Body of pancreas (tissue), 4 donors: ENCODE measurements at places on chromosomes 7 and 10. TPM values are rescaled to one million over a fixed set of nuclear protein-coding genes. Genes with fewer than 3 reads are reported as not detected.

- DNase-seq = no peak
These were observed 535.4 kb upstream of the GALNT17 start for GRCh38 chr7:70596598-70596913.

The KIAA1549 gene
- 5.3 TPM for total RNA-seq

DNA sequence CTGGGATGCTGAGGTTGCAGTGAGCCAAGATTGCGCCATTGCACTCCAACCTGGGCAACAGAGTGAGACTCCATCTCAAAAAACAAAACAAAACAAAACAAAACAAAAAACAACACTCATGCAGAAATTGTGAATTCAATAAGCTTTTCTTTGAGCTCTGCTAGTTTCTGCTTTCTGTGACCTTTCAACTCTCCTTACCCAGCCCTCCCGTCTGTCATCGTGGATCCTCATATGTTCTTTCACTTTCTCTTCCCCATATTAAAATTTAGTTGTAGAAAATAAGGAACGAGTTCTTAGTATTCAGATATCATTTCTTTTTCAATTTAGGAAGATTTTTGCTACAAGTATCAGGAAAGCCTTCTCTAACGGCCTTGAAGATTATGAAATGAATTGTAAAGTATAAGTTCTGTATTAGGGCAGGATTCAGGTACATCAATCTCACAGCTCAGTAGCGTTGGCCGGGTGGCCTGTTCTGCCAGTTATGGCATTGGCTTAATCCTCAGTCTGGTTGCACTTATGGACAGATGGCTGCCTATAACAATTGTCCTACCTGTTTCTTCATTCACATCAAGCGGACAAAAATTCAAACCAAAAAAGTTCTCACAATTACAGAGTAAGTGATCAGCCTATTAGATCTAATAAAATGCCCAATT, 1167.0 kb downstream of the SORCS3 start:
- no peak for DNase-seq

DNA sequence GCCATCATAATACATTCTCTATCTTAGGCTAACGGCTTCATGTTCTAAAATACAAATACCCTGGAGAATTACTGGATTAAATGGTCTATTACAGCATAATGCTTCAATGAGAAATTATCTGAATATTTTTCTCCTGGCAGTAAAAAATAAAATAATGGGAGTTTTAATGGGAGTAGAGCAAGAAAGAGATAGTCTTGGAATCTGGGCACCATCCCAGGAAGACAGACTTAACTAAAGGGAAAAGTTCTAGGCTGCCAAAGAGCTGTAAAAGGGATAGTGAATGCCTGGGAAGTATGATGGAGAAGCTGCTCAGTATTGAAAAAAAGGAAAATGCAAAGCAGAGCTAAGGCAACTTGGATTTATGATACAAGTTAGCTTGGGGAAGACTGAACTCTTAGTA, 12.1 kb upstream of the SYPL1 start:
- DNase-seq = no peak

- no peak for DNase-seq
These were observed 142.5 kb upstream of the LRRTM3 start for GRCh38 chr10:66783316-66783715.

The MRC1 gene
- 10.2 TPM for total RNA-seq

The C10orf143 gene
- 3.3 TPM for total RNA-seq

The FGF8 gene
- total RNA-seq = not detected

- peak; percentile 70 for DNase-seq
These were observed 5.4 kb upstream of the TNS3 start for GRCh38 chr7:47587351-47587750.

- DNase-seq = no peak
These were observed 60.3 kb upstream of the LYZL1 start for GRCh38 chr10:29228562-29228961.

- DNase-seq = peak; percentile 96
These were observed 24.5 kb upstream of the EEPD1 start for GRCh38 chr7:36128448-36129047.

The KCP gene
- total RNA-seq = 0.33 TPM

GRCh38 chr10:126216632-126216961, 171.7 kb downstream of the ADAM12 start:
- DNase-seq = no peak

DNA sequence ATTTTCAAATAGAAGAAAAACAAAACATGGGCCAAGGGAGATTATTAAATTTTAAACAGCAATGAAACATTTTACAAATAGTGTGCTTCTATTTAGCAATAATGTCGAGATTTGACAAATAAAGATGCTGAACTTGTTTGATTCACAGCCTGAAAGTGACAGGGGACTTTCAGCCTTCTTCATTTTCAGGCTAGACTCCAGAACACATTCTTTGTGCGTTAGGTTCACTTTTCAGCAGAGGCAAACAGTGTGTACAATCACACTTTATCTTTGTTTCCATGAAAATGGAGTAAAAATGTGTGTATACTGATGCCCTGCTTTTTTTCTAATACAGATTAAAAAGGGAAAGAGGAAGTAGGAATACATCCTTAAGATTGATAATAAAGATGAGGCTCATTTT, 35.6 kb downstream of the FAM171A1 start:
- no peak for DNase-seq

The CRPPA gene
- 0.66 TPM for total RNA-seq

DNA sequence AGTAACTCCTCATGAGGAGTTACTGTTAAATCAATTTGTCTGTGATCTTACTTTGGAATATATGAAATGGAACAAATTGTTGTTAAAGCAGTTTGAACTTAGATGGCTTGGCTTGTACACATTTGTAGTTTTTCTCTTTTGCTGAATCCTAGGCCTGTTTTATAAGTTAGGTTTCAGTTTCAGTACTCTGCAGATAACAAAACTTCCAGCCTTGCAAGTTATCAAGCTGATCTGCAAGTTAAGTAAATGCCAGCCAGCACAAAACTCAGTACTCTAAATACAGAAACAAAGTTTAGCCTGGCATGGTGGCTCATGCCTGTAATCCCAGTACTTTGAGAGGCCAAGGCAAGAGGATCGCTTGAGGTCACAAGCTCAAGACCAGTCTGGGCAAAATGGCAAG, 25.0 kb upstream of the PAXIP1 start:
- no peak for DNase-seq

DNA sequence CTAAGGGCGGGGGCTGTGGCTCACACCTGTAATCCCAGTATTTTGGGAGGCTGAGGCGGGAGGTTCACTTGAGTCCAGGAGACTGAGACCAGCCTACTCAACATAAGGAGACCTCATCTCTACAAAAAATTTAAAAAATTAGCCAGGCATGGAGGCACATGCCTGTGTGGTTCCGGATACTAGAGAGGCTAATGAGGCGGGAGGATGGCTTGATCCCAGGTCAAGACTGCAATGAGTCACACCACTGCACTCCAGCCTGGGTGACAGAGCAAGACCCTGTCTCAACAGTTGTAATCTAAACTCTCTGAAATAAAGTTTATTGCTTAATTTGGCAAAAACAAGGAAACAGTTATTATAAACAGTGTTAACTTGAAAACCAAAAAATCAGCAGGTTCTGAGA, 123.3 kb downstream of the USP6NL start:
- DNase-seq = no peak

- peak; percentile 75 for DNase-seq
These were observed 804 bp downstream of the FRAT1 start for GRCh38 chr10:97319671-97320479.

- no peak for DNase-seq
These were observed 87.9 kb downstream of the VIPR2 start for GRCh38 chr7:159056737-159057136.

DNA sequence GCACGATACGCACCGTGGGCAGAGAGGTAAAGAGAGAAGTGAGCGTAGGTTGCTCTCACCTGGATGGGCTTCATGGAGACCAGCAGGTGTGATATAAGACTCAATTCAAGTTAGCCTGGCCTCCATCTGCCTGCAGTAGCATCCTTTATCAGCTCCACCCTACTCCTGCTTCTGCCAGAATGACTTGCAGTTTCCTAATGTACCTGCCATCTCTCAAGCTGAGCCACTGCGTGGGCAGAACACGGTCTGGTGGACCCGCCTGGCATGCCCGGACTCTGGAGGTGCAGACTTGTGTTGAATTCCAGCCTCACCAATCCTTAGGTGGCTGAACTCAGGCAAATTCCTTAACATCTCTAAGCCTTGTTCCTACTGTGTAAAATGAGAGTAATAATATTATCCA, 64.3 kb downstream of the STEAP1B start:
- DNase-seq = no peak

The CPVL gene
- total RNA-seq = 17.9 TPM

DNA sequence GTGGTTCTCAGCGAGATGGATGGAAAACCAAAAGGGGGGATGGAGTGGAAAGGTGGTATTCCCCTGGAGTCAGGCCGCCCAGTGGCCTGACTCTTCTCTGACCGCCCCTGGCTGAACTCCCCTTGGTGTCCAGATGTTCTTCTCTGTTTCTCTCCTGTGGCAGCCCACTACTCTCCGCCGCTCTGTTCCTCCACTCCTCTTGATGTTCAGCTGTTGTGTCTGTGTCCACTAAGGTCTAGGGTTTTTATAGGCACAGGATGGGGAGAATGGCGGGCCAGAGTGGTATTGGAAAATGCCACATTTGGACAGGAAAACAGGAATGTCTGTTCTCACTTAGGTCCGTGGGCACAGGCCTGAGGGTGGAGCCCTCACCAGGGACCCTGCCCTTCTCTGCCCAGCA, 954.3 kb upstream of the MBL2 start:
- DNase-seq = no peak

DNA sequence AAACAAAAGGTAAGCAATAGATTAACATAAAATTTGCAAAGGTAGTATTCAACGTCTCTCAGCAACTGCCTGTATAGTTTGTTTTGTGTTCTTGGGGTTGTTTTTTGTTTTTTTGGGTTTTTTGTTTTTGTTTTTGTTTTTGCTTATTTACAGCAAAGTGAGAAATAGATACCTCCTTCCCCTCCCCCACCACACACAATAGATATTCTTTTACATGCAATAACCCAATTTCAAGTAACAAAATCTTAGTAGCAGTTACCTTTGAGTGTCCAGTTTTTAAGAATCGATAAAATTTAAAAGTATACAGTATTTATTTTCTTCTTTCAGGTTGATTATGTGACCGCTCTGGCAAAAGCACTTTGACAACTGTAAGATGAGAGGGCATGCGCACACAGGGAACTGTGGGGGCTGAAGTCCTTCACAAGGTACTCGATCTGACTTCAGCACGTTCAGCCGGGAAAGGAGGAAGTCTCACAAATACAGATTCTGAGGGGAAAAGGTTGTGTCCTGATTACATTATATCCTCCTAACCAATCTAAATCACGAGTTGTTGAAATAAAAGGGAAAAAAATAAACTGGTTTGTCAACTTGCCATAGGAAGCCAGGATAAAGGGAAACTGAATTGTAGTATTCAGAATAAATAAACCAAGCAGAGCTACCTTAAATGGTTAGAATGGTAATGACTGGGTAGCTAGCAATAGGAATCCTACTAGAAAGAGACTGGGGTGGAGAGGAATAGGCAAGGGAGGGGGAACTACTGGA, 47.8 kb downstream of the CPEB3 start:
- peak; percentile 72 for DNase-seq

DNA sequence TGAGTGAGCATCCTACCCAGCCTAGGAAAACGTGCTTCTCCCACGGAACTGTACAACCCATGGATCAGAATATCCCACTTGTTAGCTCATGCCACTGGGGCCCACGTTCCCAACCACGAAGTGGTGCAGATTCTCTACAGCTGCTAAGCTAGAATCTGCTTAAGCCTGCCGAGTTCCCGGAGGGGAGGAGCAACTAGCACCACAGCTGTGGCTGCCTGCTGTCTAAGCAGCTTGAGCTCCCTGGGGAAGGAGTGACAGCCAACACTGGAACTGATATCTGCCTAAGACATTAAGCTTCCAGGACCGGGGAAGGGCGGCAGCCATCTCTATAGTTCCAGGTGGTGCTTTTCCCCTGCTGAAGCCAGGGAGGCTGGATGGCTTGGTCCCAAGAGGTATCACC, 334.7 kb upstream of the CHRM2 start:
- no peak for DNase-seq

The STEAP1 gene
- total RNA-seq = 12.7 TPM

DNA sequence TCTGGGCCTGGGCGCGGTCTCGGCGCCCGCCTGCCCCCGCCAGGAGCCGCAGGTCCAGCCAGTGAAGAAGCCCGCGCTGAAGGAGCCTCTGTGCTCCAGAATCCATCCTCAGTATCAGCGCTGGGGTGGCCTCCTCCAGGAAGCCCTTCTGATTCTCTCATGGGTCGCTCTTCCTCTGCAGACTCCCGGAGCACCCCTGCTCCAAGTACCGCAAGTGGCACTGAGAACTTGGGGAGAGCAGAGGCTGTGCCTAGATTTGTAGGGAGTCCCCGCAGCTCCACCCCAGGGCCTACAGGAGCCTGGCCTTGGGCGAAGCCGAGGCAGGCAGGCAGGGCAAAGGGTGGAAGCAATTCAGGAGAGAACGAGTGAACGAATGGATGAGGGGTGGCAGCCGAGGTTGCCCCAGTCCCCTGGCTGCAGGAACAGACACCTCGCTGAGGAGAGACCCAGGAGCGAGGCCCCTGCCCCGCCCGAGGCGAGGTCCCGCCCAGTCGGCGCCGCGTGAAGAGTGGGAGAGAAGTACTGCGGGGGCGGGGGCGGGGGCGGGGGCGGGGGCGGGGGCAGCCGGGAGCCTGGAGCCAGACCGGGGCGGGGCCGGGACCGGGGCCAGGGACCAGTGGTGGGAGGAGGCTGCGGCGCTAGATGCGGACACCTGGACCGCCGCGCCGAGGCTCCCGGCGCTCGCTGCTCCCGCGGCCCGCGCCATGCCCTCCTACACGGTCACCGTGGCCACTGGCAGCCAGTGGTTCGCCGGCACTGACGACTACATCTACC, at the start of gene ALOX5:
Gene ALOX5 (plus strand): TSS at position 641 of the 774 bp plus-strand sequence. CDS start 64 bp downstream, at position 705.
- peak; percentile 86 for DNase-seq
